GM12864 (cell line): ENCODE measurements at places on chromosomes 5 and 9.

- DNase-seq, result no peak
Observed at GRCh38 chr5:90933298-90933697, 374.7 kb downstream of the ADGRV1 start.

DNA sequence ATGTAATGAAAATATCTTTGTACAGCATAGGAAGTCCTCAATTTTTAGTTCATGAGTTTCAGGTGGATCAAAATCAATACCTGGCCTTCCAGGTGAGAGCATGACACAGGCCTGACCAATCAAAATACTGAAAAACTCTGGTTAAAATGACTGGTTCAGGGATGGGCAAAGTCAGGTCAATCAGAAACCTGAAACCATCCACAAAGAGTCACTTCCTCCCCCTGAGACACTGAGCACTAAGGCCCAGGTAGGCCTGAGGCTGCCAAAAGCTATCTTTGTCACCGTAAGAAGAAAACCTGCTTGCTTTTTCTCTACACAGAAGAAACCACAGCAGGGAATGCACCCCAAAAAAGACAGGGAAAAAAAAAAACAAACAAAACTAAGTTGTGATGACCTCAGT, 444.8 kb downstream of the TLR4 start:
- no peak for DNase-seq

DNA sequence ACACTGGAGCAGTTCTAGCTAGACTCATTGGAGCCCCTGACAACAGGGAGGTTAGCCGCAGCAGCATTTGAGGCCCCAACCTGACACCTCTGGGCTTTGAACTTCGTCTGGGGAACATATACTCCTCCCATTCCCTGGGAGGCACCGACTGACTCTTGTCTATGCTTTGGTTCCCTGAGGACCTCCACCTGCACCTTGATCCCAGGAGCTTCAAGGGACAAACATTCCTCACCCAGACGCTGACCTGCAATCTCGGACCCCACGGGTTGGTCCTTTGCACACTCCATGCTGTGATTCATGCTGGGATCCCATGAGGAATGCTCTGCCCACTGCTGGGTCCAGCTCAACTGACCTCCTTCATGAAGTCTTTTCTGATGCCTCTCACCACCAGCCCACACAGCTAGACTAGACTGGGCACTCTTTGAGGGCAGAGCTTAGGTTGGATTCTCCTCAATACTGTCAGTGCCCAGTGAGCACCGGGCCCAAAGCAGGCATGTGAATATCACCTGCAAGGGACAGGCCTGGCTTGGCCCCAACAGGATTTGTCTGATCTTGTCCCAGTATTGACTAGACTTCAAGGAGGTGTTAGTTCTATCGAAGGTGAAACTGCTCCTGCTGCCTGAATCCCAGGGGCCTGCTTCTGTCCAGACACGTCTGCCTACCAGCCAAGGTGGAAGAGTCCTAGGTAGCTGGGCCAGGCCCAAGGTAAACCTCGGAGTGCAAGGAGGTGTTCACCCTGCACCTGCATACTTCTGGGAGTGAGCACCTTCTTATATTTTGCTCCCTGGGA, 51.8 kb upstream of the ZBTB43 start:
- DNase-seq, result no peak

- DNase-seq, result no peak
Observed at GRCh38 chr5:68370196-68370595, 154.6 kb downstream of the PIK3R1 start.

GRCh38 chr5:178083922-178084321, 29.4 kb upstream of the N4BP3 start:
- DNase-seq, result no peak

DNA sequence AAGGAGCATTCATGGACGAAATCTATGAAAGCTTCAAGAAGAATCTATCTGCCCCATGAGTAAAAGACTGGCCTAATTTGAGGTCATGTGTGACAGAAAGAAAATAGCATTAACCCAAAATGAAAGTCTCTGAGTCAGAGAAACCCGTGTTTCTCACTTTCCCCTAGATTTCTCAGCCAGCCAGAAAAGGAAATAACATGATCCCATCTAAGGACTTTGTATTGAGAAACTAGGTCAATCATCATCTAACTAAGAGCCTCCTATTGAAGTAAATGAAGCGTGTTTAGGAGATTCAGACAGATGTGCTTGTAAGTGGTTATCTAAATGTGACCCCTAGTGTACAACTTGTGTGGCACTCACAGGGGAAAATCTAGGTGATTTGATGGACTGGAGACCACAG, 77.3 kb upstream of the ZNF366 start:
- DNase-seq, result peak; percentile 15

- DNase-seq, result no peak
Observed at GRCh38 chr5:68652534-68652965, 437.0 kb downstream of the PIK3R1 start.

DNA sequence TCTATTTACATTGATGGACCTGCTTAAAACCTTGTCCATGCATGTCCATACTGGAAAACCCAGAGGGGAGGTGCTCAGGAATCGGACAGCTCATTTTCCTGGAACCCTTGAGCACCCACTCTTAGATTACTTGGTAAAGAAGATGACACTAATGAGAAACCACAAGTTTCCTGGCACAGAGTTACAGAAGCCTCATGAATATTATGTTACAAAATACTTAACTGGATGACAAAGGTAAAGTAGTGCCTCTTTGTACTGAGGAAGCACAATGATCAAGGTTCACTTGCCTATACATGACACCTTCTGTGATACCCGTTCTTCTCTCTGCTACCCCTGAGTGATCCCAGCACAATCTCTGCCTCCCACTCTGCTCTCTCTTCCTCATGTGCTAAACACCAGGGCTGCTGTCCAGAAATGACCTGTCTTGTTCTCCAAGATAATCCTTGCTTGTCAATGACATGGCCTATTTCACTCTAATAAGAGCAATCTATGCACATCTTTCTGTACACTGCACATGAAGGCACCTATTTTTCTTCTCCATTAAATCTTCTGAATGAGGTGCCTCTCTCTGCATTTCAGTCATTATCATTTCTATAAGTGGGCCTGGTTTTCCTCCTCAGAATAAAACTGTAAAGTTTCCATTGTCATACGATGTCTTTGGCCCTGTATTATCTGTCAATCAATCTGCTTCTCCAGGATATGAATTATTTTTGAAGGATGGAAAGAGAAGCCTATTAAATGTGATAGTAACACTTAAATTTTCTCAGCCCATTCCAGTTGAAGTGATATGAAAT, 684.0 kb upstream of the ACO1 start:
- no peak for DNase-seq

DNA sequence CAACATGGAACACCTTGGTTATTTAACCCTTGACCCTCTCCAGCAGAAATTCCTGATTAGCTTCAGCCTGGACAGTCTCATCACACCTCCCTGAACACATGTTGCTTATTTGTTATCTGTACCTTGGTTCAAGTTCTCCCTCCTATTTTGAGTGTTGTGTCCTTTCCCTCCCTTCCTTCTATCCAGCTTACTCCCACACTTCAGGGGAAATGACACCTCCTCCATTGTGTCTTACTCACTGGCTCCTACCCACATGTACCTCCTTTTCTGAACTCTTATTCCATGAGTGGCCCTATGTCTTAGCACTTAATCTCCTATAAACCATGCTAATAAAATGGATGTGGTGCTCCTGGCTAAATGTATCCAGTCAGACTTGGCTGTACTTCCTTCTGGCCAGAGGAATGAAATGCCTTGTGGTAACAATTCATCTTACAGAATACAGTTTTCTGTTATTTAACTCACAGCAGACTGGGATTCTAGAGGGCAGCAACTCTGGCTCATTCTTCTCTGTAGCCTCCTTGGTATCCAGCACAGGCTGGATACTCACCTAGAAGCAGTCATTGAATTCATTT, 11.2 kb downstream of the LIX1 start:
- DNase-seq, result no peak

DNA sequence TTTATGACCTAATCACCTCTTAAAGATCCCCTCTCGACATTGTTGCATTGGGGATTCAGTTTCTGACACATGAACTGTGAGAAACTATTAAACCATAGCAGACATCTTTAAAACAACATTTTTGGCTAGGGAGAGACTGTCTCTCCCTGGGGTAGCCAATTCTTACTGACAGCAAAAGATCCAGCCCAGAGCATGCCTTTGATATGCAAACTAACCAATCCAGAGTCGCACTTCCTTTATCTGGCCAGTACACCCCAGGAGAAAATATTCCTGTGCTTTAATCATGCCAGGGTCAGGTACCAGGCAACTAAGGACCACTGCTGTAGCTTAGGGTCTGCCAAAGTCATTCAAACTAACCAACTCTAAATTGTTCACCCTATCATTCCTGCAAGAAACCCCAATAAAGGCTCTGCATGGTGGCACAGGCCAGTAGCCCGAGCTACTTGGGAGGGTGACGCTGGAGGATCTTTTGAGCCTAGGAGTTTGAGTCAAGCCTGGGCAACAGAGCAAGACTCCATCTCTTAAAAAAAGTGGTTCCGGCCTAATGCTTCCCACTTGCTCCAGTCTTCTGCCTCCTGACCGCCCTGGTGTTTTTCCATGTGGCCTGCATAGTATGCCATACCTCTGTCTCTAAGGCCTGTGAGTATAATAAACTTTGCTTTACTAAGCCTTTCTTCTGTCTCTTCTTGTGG, 62.3 kb upstream of the DAPK1 start:
- no peak for DNase-seq

DNA sequence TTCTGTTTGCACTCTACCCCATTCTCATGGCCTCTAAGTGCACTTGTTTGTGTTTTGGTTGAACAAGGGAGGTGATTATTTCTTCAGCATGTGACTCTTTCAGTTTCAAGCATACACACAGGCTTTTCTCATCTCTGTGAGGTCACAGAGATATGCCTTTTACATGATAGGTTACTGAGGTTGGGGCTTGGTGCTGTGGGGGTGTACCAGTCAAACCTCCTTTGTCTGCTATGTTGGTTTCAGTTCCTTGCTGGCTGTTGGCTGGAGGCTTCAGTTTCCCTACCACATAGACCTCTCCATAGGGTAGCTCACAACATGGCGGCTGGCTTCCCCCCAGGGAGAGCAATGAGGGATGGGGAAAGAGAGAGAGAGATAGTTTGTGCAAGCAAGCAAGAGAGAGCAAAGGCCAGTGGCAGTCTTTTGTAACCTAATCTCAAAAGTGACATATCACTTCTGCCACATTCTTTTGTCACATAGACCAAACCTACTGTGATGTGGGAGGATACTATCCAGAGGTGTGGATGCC, 96.7 kb upstream of the SEMA6A start:
- DNase-seq, result peak; percentile 63

DNA sequence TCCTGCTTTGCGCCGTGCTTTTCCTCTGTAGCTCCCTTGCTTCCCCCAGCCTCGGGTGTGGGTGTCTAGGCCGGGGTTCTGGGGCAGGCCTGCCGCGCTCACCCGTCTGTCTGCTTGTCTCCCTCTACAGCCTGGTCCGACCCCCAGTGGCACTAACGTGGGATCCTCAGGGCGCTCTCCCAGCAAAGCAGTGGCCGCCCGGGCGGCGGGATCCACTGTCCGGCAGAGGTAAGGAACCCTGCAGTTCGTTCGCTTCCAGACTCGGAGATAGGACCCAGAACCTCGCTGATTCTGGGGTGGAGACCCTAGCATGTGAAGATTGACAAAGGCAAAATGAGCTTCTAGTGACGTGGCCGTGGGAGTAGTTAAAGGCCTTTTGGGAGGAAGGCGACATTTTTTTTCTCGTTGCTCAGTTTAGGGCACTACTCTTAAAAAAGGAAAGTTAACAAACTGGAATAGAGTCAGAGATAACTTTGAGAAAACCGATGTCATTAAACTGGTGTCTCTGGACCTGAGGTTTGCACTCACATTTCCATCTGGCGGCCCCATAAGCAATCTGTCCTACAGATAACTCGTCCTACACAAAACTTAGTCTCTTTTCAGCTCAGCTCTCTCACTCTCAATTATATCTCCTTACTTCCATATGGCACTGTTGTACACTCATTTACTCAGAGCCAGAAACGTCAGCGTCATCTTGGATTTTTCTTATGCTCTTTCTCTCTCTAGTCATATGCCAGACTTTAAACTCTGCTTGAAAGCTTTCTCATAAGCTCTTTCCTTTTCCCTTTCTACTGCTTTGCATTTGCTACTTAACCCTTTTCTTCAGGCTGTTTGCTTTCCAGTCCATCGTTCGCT, 561 bp downstream of the SEC61B start:
- DNase-seq, result no peak

DNA sequence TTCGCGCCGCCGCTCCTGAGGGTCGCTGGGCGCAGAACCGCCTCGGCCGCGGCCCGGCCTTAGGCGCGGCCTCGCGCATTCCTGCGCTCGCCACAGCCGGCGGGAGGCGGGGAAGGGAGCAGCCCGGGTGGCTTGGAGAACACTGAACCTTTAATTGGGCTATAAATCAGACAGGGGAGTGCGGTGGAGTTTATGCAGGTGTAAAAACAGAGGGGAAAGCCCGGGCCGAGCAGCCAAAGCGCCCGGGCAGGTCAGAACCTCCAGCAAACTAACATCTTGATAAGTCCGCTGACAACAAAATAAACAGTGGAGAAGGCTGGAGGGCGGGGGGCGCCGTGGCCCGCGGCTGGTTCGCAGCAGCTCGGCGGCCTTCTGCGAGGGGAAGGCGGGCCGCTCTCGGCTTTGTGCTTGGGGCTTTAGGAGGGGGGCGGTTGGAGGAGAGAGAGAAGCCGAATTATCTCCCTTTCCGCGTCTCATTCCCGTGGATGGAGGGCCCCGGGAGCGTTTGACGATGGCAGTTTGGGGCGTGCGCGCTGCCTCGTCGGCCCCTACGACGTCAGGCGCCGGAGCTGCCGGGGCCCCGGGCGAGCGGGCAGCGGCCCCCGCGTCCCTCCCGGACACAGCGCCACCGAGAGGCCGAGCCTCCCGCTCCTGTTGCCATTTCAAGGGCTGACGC, 11.3 kb downstream of the FOXD1 start:
- DNase-seq, result no peak

DNA sequence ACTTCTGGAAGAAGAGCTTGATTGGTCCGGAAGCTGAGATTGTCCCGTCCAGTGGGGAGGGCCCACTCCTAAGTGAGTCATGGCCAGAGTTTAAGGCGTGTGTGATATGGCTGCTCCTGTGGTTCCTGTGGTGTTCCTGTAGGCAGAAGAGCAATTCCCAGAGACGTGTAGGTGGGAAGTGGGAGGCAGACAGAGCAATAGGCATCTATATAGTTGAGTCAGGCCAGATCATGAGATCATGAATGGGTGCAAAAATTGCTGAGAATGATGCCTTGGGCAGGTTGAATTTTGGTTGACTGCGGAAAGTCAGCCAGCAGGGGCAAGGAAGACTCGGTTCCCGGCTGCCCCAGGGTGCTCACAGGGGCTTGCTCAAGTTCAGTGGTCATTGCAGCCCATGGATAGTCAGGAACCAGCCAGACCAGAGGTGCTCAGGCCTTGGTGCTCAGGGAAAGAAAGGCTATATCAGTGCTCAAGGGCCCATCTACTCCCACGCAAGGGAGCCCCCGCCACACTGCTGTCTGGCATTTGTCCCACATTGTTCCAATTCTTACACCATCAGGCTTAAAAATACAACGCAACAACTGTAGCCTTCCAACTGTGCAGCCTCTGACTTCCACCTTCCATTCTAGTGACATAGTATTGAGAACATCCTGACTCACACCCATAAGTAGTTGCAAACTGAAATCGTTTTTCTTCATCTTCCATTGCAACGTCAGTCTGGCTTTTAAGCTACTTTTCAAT, 21.0 kb upstream of the GSN start:
- no peak for DNase-seq
